Suppressor macrophage (primary cell): ENCODE measurements at places on chromosomes 11 and 22.
A peak's percentile ranks its signal among the peaks of the same experiment; 100 is the strongest.

DNA sequence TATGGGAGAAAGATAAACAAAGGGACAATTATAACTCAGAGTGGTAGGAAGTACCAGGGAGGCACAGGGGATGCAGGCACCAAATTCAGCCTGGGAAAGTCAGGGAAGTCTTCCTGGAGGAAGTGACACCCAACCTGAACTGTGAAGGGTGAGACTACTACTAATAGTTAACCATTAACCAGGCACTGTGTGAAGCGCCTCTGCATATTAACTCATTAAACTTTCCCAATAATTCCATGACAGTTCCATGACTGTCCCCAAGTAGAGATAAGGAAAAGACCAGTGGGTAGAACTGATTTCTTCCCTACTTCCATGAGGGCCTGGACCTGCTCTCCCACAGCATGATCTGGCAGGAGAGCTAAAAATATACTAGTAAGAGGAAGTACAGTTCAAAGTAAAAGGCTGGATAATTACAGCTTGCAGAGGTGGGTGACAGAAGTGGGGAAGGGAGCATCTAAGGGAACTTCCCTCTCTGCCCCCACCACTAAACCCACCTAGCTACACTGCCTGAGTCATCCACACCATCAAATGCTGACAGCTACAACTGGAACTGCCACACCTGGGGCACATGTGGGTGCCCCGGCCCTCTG lies 4.7 kb upstream of the AP1B1 start:
- DNase-seq = peak; percentile 52

- peak; percentile 34 for DNase-seq
Measured at GRCh38 chr11:2089536-2090165, 49.5 kb downstream of the IGF2 start.

GRCh38 chr11:126282361-126282735 lies 545 bp upstream of the TIRAP start:
- DNase-seq = peak; percentile 65

DNA sequence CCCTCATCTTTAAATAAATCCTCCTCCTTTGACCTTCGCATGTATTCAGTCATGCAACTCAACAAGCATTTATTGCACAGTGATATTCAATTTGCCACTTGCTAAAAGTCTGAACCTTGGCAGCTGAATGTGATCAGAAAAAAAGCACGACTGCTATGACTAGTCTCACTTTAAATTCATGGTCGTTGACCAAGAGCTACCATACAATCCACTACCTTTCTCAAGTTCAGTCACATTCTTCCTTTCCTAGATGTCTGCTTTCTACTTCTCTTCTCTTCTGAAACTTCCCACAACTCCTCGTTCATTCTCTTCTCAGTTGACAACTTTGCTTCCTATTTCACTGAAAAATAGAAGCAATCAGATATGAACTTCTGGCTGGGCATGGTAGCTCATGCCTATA lies 2.0 kb upstream of the SAA1 start:
- DNase-seq = no peak

DNA sequence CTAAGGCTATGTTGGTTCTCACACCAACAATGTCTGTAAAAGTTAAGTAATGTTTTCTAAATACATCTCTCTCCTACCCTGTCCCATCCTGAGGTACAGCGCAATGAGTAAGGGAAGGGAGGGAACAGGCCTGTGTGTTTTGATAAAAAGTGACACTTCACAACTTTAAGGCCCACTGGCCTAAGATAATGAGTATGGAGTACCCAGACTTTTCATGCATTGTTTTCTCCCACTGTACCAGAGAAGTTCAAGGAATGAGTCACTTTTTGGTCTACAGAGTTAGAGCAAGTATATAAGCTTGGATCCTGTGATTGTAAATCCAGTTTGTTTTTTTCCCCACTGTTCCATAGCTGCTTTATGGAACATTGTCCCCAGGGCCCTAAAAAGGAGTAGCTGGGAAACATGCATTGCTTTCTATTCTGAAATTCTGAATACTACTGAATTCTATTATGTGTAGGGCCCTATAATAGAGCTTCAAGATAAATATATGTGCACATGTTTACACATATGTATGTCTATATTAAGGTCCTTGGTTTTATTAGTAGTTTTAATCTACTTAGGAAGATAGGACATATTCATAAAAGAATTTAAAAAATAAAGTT lies 29.8 kb downstream of the KCNE3 start:
- no peak for DNase-seq

GRCh38 chr11:69355346-69355940 lies 61.5 kb downstream of the MYEOV start:
- DNase-seq = no peak

- DNase-seq = peak; percentile 37
Measured at GRCh38 chr11:102436561-102436960, 16.0 kb downstream of the TMEM123 start.

DNA sequence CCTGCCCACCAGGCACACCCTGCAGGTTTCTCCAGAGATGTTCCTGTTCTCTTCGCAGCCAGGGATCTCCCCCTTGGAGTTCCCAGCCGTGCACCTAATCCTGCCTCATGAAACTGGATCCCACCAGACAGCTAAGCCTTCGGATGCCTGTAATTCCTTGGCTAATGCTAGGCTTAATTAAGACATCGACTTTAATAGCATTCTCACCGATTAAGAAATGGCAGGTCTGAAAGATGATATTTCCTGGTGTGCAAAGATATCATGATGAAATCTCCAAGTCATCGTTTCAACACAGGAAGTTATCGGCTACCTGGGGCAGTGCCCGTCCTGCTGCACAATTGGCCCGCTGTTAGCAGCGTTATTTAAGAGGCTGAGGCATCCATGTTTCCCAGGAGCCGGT lies 41.5 kb upstream of the CCND1 start:
- no peak for DNase-seq
